ENCODE measurements at places on chromosomes 2 and 18.
A peak's percentile ranks its signal among the peaks of the same experiment; 100 is the strongest.

DNA sequence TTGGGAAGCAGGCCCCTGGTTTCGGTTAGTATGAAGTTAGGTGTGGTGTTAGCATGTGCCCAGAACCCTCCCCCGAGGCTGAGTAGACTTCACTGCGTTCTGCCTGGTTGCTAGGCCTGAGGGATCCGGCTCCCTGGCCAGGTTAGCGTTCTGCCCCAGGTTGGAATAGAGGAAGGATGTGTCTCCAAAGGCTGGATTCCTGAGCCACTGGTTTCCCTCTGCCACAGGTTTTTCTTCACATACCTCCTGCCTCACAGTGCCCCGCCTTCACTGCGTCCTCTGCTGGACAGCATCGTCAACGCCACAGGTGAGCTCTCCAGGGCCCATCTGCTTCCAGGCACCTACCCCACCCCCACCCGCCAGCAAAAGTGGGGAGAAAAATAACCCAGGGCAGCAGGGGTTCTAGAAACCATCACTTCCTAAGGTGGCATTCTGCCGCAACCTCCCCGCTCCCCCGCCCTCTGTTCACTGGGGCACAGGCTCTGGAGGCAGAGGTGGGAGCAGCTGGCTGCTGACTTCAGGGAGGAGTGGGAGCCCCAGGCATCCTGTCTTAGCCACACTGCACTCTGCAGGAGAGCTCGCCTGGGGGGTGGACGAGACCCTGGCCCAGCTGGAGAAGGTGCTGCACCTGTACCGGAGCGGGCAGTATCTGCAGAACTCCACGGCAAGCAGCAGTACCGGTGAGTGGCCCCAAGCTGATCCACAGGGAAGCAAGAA, 7.1 kb downstream of the PKDCC start:
- no peak for DNase-seq

DNA sequence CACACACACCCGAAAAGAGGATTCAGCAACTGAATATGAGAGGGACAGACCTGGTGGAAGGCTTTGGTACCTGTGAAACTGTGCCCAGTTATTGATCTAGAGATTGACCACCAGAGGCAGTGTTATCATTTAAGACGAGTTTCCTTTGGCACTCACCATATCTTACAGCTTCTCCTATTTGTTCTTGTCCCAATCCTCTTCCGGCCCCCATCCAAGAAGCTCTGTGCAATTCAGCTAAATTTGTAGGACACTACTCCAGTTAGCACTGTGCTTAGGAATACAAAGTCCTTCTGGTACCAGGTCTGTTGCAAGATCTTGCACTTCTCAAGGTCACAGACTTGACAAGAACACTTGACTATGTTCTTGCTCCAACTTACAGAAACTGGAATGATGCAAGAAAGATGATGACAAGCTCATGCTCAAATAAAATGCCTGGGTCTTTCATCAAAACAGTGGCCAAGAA, 177.7 kb downstream of the TMEM247 start:
- DNase-seq, result no peak

DNA sequence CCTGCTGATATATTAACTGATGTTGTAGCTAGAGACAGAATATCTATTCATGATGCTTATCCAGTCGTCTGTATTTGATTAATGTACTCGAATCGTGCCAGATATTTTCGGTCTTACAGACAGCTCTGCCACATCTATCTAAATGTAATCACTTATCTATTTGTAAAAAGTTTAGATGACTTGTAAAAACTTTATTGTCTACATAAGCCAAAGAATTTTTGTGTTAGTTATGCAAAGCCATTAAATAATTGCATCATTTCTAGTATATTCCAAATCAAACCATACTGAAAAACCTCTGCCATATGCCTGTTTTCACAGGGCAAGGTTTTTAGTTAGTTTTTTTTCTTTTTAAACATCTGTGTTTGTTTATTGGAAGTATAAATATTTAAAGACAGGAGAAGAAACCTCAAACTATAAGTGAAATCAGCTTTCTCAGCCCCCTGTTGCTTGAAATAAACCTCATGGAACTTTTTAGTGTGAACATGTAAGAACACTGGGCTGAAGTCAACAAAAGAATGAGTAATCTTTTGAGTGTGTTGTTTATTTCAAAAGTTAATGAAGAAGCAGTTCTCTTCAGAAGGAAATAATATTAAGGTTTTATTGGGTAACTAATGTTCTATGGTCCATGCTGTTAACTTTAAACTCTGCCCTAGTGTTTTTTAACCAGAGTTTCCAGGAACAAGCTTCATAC, 657.6 kb upstream of the SYT4 start:
- no peak for DNase-seq

DNA sequence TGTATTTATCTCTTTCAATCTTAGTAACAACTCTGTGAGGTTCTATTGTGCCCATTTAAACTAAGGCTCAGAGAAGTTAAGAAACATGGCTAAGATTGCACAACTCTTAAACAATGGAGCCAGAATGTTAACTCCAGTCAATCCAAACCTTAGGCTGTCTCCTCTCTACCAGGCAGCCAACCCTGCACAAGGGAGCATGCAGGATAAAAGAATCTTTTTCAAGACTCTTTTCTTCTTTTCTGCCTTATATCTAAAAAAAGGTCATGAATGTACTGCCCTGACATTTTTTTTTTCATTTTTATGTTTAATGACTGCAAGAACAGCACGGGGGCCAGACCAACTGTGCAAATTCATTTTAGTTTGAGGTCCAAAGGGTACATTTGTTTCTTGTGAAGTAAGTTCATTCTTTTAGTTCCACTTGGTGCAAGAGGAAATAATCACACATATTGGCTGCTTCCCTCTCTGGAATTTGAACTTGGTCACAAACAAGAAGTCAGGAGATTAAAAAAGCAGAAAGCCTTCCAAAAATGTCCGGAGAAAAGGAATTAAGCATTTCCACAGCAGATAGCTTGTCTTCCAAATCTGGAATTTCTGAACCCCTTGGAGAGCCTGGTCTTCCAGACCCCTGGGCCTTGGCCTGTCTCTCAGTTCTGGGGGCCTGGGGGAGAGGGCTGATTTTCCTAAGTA, 96.0 kb upstream of the RIOK3 start:
- DNase-seq, result no peak

- no peak for DNase-seq
Observed at GRCh38 chr18:9708434-9709303, 568 bp downstream of the RAB31 start.

- DNase-seq, result no peak
Observed at GRCh38 chr18:71001597-71001996, 712.8 kb downstream of the SOCS6 start.

GRCh38 chr18:21134895-21135294, 23.3 kb upstream of the ROCK1 start:
- DNase-seq, result no peak

DNA sequence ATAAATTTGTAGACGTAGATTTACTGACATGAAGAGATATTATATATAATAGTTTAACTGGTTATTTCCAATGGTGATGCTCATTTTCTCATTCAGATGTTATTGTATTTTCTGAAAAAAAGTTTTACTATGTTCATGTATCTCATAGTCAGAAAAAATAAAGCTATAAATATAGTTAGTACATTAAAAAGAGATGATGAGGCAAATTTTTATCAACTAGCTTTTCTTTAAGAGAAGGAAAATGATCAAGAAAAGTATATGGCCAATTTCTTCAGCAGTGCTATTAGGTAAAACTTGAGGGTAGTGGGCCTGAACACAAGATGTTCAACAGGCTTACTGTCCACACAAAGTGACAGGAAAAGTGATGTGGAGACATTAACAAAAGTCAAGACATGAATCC, 11.7 kb downstream of the TTC21B start:
- no peak for DNase-seq

- DNase-seq, result peak; percentile 44
Observed at GRCh38 chr2:73939419-73939818, 12.7 kb downstream of the DGUOK start.

GRCh38 chr18:30533716-30534115, 508.8 kb downstream of the DSC3 start:
- no peak for DNase-seq

GRCh38 chr18:58887613-58887963, 22.9 kb downstream of the ZNF532 start:
- no peak for DNase-seq

- no peak for DNase-seq
Observed at GRCh38 chr2:154960802-154961583, 262.5 kb downstream of the KCNJ3 start.

GRCh38 chr2:95077861-95078603, 43.6 kb downstream of the MRPS5 start:
- DNase-seq, result no peak

DNA sequence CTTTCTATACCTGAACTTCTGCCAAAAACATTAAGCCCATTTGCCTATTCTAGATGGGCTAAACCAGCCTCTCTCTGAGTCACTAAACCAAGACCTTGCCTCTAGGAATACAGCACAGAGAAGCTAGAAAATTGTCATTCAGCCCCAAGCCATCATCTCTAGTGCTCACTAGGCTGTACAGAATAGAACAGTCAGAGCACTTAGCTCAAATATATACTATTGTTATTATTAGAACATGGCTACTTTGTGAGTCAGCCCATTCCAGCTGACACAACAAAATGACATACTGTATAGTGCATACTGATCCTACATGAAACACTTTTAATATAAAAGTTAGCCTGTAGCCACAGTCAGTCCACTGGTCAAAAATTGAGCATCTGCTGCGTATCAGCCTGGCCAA, 418.8 kb downstream of the NRXN1 start:
- no peak for DNase-seq

DNA sequence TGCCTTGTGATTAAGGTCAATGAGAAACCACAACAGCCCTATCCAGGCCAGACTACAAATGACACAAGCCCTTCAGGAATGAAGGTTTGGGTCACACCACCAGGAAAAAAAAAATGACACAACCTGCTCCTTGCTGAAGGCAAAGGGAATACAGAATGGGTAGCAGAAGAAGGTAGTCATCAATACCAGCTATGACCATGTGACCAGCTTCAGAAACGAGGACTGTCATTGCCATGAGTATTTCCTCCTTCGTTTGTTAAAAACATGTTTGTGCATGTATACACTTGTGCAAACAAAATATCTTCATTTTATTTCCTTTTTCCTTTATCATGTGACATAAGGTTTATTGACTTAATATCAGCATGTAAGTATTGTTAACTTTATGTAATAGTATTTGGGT, 226.6 kb downstream of the CDH19 start:
- DNase-seq, result no peak

DNA sequence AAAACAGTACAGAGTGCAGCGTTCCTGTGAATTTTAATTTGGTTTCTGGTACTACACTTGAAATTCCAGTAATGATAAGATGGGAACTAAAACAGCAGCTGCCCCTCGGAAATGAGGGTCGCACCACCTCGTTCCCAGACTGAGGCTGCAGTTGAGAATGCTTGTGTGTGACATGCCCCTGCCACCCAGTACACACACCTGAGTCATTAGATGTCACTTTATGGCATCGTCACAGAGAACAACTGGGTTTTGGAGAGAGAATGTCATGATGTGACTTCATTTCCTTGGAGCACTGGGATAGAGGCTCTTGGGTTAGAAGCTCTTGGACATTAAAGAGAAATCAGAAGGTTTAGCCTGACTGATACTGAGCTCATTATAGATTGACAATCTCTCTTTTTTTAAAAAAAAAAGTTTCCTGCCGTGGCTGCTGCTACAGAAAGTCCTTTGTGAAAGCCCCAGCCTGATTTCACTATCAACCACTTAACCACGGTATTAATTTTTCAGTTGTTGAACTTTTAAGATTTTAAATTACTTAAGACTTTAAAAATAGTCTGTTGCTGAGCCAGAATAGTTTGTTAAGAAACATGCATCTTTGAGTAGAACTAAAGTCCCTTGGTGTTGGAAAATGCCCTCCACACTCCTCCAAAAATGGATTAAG, 24.5 kb downstream of the BCL2L11 start:
- DNase-seq, result no peak

GRCh38 chr18:4260107-4260506, 195.0 kb downstream of the DLGAP1 start:
- DNase-seq, result no peak

DNA sequence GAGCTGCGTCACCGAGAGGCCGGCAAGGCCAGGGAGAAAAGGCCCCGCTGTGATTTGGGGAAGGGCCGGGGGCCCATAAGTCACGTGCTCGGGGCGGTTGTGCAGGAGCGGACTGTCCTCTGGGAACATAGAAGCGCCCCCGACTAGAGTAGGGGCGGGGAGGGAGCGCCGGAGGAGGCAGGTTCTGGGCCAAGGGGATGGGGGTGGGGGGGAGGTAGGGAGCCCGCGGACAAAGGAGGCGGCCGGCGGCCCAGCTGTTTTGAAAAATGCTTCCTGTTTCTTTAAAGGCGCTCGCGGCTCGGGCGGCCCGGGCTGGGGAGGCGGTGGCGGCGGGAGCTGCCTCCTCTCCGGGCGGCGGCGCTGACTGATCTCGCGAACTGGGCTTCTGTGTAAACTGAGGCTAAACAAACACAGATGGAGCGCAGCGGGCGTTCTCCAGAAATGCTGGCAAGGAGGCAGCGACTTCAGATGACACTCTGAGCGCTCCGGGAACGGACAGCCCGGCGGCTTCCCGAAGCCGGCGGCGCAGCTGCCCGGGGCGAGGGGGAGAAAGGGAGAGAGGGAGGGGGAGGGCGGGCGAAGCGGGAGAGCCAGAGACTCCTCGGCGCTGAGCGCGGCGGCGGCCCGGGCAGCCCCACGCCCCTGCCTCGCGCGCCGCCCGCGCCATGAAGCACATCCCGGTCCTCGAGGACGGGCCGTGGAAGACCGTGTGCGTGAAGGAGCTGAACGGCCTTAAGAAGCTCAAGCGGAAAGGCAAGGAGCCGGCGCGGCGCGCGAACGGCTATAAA, at the start of gene ATOH8:
Gene ATOH8 (plus strand): TSS at position 467 of the 788 bp plus-strand sequence. CDS start 199 bp downstream, at position 666.
- DNase-seq, result no peak

- DNase-seq, result no peak
Observed at GRCh38 chr2:227627769-227628168, 10.5 kb downstream of the SCYGR4 start.

DNA sequence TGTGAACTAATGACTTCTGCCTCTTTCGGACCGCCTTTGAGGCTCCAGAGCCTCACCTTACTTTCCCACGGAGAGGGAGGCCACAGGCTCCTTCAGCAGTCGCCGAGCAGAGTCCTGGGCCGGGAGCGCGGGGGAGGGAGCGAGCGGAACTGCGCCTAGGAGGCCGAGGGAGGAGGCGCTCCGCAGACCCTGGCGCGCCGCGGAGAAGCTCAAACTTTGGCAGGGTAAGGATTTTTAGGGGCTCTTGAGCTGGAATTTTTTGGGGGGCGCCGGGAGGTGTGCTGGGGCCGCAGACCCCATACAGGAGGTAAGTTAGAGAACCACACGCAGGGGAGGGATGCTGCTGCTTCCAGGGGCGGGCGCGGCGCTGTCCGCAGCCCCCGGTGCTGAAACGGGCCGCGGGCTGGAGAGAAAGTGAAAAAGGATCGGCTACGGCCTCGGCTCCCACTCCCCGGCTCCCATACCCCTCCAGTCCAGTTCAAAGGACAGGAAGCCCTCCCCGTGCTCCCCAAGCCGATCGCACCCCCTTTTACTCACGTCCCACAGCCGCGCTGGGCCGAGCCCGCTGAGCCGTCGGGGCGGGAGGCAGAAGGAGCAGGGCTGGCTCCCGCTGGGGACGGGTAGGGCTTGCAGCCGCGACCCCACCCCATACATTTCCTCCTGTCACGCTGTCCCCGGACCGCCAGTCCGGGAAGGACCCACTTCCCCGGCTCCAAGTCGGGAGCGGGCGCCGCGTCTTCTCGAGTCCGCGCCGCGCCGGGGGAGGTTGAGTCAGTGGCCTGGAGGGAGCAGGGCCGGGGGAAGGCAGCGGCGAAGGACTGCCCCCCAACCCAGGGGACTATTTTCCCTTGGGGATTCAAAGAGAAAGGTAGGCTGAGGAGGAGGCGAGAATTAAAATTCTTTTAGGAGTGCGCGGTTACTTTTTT, at the start of gene CNGA3:
Gene CNGA3 (plus strand): TSS at position 146 of the 926 bp plus-strand sequence. CDS start 23,520 bp downstream, outside the sequence.
- peak; percentile 33 for DNase-seq

GRCh38 chr2:175366815-175367214, 185.3 kb upstream of the ATP5MC3 start:
- DNase-seq, result no peak

- DNase-seq, result no peak
Observed at GRCh38 chr18:5145168-5145825, 51.8 kb downstream of the AKAIN1 start.

All from activated T-cell treated with anti-CD3 and anti-CD28 coated beads, Interleukin-2, amount 50 U/mL, for 1 hour (primary cell).